ENCODE measurements at places on chromosomes 2 and 18. TPM values are rescaled to one million over a fixed set of nuclear protein-coding genes. Genes with fewer than 3 reads are reported as not detected.
A peak's percentile ranks its signal among the peaks of the same experiment; 100 is the strongest.

Gene RIT2
- total RNA-seq: not detected

Gene MYO3B
- not detected for total RNA-seq

DNA sequence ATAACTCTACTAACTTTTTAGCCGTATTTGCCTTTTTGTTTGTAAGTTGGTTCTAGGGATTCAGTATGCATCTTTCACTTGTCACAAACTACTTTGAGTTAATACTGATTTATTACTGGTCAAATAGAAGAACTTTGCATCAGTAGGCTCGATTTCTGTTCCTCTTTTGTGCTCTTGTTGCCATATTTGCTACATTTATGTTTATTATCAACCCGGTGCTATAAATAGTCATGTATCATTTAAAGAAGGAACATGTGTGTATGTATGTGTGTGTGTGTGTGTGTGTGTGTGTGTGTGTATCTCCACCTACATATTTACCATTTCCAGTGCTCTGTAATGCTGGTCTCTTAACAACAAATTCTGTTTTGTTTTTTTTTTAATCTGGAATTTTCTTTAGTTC lies 79.6 kb upstream of the B3GNT7 start:
- no peak for DNase-seq

Gene LYG2
- total RNA-seq: not detected

Gene TMEM200C
- total RNA-seq: 0.07 TPM

Gene RAB6C
- not detected for total RNA-seq

GRCh38 chr2:6863792-6864191 lies 1.9 kb downstream of the CMPK2 start:
- DNase-seq: no peak

GRCh38 chr2:180962727-180963314 lies 17.6 kb upstream of the UBE2E3 start:
- no peak for DNase-seq

Gene SIX2
- 0.32 TPM for total RNA-seq

DNA sequence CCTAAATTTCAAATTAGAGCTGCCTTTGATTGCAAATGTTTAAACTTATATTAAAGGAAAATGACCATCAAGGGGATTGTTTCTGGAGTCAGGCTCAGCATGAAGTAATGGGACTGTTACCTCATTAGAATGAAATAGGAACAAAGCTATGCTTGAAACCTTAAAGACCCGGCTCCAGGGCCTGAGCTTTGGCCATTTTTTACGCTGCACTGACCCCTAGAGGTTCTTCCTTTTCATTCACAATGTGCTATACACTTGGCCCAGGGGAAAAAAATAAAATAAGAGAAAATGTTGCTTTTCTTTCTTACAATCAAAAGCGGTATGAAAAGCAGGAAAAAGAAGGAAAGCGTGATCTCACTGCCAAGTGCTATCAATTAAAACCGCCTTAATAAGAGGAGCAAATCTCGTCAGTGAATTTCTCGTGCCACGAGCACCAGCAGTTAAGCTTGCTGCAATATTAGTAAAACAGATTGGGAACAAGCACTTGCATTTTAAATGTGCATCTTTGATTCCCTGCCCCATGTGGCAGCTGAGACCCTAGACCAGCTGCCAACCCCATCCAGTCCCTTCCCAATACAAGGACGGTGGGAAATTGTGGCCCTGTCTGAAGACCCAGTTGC lies 96.6 kb downstream of the MBD2 start:
- peak; percentile 60 for DNase-seq

Gene GNAL
- total RNA-seq: 0.65 TPM

DNA sequence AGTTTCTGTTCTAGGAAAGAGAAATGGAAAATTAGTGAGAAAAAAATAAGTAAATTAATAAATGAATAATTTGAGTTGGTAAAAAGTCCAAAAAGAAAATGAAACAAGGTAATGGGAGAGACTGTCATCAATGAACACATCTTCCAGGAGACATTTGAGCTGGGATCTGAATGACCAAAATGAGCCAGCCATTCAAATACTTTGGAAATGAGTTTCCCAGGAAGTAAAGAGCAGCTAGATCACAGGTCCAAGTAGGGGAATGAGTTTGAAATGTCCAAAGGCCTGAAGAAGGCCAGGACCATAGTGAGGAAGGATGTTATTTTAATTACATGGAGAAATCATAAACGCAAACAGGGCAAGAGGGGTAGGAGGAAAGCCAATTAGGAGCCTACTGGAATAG lies 6.6 kb upstream of the DNAH7 start:
- DNase-seq: no peak

Gene RFX8
- total RNA-seq: 1.00 TPM

DNA sequence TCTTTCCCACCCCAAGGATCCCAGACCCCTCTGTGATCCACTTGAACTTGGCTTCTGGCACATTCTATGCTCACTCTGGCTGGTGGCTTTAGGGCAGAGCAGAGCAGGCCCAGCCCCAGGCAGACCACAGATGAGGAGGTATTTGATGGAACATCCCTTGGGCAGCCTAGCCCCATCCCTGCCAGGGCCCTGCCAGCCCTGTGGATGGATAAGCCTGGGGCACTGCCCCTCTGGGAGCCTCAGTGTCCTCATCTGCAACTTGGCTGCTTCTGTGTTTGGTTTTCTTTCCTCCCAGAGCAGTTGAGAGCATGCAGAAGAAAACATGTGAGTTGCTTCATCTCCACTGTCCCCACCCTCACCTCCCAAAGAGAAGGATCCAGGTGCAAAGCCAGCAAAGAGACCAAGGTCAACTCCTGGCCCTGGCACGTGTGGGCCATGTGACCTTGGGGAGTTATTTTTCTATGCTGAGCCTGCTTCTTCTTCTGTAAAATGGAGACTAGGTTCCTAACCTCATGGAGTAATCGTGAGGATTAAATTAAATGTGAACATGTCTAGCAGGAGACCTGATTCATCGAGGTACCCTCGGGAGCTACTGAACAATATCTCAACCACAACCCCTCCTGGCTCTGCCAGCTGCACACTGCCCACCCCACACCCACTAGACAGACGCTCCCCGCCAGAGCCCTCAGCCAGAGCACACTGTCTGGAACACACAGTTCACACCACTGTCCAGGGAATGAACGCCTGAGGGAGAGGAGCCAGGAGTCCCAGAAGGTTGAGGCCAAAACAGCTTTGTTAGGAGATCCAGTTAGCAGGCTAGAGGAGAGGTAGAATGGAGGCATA lies 14.6 kb upstream of the TNS1 start:
- no peak for DNase-seq

- DNase-seq: no peak
Observed at GRCh38 chr18:59060551-59060950, 79.1 kb upstream of the SEC11C start.

DNA sequence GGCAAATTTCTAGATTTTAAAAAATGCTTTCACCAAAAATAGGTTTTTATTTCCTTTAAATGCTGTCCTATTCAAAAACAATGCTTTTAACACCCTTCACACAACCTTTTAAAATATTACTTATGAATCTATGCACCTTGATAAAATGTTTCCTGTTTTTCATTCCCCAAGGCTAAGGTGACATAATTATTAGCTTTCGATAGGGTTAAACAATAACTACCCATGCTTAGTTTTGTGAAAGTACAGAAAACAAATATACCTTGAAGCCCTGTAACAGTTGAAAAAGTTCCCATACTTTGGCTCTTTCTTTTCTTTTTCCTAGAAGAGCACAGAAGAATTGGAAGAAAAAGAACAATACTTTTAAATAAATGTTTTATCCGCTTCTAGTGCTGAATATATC lies 54.9 kb upstream of the ITPRID2 start:
- no peak for DNase-seq

Gene PLEKHH2
- total RNA-seq: 1.1 TPM

GRCh38 chr2:62181843-62182242 lies 14.1 kb upstream of the B3GNT2 start:
- no peak for DNase-seq

Gene RNF125
- total RNA-seq: 0.92 TPM

Gene STAT4
- total RNA-seq: 0.46 TPM

DNA sequence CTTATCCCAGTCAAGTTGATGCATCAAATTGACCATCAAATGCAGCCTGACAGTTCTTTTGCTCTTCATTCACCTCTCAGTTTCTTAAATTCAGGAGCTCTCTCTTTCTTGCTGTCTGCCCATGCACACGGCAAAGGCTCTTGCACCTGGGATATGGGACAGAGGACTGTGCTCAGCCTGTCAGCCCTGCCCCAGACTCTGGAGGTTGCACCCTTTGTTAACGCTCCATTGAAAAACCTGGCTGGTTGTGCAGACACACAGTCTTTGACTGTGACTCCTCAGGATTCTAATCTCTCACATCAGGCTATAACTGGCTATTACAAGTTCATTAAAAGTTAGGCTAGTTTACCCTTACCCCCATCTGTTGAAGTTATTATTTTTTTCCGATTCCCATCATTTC lies 1032.5 kb downstream of the SOCS6 start:
- no peak for DNase-seq

Gene SMAD7
- total RNA-seq: 4.6 TPM

- no peak for DNase-seq
Observed at GRCh38 chr2:46269001-46269400, 28.2 kb upstream of the EPAS1 start.

DNA sequence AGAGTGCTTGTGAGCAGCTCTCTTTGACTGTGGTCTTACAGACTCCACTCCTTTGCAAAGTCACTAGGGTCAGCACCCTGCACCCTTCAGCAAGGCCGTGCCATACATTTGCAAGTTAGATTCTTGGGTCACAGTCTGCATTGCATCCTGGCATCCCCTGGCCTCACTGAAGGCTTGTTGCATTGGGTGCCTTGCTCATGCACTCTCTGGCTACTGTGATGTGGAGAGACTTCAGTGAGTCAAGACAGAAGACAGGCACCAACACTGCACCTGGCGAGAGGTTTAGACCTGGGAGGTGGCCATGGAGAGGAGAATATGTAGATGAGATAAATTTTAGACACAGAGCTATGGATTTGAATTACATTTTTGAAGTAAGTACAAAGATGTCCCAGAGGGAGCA lies 146.4 kb upstream of the COPS8 start:
- no peak for DNase-seq

DNA sequence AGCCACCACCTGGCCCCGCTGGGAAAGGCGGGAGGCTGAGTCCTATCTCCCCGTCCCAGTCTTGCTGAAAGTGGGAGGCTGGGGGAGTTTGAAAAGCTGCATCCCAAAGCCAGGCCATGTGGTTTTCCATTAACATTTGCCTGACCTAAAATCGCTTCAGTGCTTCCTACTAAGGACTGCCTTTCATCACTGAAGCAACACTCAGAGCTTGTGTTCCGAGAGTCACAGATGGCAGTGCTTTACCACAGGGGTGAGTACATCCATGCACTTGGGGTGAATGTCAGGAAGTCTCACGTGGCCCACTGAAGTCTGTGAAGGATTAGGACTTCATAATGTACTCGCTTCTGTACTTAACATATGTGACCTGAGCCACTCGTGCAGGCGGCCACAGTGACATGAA lies 43.3 kb downstream of the PXDN start:
- DNase-seq: no peak

- no peak for DNase-seq
Observed at GRCh38 chr2:42342795-42343241, 18.2 kb downstream of the COX7A2L start.

Gene EGR4
- not detected for total RNA-seq

DNA sequence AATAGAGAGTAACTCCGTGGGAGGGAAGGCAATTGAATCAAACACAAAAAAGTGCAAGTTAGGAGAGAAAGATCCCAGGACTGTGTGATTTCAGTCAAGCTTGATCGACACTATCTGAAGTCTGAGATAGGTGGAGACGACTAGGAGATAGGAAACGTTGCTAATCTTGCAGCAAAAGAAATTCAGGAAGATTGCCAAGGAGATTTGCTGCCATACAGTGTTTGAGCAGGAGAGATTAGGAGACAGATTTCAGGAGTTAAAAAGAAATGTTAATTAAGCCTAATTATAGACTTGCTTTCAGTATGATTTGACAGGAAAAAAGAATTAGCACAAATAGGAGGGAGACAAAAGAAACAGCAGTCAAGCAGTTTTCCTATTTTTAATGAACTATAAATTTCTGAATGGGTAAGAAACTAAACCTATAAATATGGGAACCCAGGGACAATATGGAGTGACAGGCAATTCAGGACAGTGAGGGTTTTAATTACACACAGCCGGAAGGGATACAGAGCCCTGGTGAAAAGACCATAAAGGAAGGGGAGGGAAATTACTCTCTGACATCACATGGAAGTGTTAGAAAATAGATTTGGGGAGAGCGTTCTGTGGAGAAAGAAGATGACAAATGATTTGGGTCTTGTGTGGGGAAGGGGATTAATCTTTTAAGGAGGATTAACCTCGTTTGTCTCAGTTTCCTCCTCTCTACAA lies 72.6 kb downstream of the SUCLG1 start:
- DNase-seq: no peak

DNA sequence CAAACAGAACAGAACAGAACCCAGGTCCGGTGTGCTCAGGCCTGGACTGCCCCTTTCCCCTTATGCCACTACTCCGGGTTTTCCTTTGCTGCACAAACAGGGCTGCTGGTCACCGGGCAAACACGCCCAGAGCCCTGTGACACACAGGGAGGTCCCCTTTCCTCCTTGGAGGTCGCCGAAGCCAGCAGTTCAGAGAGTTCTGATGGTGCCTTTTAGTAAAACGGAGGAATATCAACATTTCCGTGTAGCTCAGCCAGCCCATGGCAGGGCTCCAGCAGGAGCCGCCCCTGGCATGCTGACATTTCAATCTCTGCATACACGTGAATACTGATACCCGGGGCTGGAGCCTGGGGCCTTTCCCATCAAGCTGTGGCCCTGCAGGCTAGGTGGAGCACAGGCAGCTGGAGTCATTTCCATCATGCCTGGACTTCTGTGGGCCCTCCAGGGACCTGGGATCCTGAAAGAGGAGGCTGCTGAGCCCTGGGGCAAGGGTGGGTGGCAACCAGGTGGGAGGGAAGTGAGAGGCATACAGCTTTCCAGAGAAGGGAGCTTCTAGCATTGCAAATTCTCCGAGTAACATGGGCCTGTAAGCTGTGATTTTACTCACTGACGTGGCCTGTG lies 91.4 kb upstream of the PXDN start:
- DNase-seq: no peak

GRCh38 chr2:63040586-63040985 lies 10.0 kb upstream of the OTX1 start:
- DNase-seq: no peak

- DNase-seq: peak; percentile 17
Observed at GRCh38 chr2:40168032-40168431, 283.9 kb downstream of the SLC8A1 start.

Measured in endothelial cell of umbilical vein (primary cell).